Gastroesophageal sphincter (tissue), 4 donors: ENCODE measurements at places on chromosomes 1 and 21. TPM values are rescaled to one million over a fixed set of nuclear protein-coding genes. Genes with fewer than 3 reads are reported as not detected.
A peak's percentile ranks its signal among the peaks of the same experiment; 100 is the strongest.

Gene C1orf146
- not detected for total RNA-seq

Gene LRRC39
- 1.6 TPM for total RNA-seq

Gene ANGPTL3
- total RNA-seq: not detected

Gene MX2
- 16.3 TPM for total RNA-seq

Gene SAMD11
- 21.2 TPM for total RNA-seq

Gene TRIM63
- 1.3 TPM for total RNA-seq

GRCh38 chr1:215600258-215600792 lies 33.2 kb downstream of the KCTD3 start:
- no peak for ATAC-seq

DNA sequence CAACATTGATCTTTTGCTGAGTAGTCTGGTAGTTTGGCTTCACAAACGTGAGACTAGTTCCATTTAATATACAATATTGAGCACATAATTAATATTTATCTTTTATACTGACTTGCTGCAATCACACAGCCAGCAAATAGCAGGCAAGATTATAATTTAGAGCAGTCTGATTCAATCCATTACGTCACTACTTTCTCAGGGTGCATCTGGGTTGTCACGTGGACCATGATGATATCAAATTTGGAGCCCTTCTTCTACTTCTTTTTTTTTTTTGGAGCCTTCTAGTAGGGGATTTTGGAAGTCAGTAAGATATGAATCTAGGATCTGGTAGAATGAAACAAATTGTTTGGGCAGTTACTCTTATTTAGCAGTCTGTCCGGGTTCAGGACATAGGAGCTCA lies 100.6 kb upstream of the SLC5A9 start:
- no peak for ATAC-seq

GRCh38 chr21:17613242-17613676 lies 558 bp upstream of the BTG3 start:
- peak; percentile 30 for ATAC-seq

GRCh38 chr1:186772228-186772627 lies 56.5 kb upstream of the PLA2G4A start:
- no peak for ATAC-seq

GRCh38 chr1:11355559-11356475 lies 82.8 kb downstream of the UBIAD1 start:
- ATAC-seq: no peak

- no peak for ATAC-seq
Observed at GRCh38 chr1:155170101-155170785, 2.9 kb downstream of the KRTCAP2 start.

DNA sequence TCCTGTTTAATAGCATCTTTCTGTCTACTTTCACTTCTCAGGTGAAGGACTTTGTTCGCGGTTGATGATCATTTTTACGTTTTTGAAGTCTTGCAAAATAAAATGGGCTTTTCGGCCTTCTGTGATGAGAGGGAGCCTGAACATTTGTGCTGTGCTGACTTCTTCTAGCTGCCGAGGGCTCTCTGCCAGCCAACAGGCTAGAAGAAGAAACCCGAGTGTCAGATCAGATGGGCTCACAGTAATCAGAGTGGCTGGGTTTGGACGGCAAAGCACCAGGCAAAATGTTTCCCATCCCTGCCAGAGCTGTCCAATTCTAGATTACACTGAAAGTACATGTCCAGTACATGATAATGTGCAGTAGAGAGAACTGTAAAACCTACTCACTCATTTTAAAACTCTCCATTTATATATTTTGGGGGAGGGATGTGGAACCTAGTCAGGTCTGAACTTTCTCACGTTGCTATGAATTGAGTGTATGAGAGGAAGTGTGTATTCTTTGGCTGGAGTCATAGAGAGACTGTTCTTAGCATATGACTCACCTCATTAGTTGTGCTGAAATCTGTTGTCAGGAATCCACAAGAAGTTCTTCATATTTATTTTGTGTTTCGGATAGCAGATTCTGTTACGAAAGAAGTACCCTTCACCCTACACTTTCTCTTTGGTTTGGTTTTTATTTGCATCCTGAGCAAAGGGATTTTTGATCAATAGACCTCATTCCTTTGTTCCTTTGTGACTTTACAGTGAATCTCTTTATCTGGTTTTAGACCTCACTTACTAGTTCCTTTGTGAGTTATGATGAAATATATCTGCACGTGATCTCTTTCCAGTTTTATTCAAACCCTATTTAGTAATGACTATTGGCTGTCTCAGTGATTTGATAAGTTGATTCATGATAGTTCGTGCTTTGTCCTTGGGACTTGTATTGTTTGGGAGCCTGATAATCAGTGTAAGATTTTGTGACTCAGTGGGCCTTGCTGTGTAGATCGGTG lies 4.8 kb downstream of the ATP1A1 start:
- peak; percentile 63 for ATAC-seq

GRCh38 chr1:3453203-3453761 lies 1.2 kb upstream of the ARHGEF16 start:
- ATAC-seq: peak; percentile 64

GRCh38 chr1:151763990-151764389 lies 694 bp upstream of the MRPL9 start:
- no peak for ATAC-seq

DNA sequence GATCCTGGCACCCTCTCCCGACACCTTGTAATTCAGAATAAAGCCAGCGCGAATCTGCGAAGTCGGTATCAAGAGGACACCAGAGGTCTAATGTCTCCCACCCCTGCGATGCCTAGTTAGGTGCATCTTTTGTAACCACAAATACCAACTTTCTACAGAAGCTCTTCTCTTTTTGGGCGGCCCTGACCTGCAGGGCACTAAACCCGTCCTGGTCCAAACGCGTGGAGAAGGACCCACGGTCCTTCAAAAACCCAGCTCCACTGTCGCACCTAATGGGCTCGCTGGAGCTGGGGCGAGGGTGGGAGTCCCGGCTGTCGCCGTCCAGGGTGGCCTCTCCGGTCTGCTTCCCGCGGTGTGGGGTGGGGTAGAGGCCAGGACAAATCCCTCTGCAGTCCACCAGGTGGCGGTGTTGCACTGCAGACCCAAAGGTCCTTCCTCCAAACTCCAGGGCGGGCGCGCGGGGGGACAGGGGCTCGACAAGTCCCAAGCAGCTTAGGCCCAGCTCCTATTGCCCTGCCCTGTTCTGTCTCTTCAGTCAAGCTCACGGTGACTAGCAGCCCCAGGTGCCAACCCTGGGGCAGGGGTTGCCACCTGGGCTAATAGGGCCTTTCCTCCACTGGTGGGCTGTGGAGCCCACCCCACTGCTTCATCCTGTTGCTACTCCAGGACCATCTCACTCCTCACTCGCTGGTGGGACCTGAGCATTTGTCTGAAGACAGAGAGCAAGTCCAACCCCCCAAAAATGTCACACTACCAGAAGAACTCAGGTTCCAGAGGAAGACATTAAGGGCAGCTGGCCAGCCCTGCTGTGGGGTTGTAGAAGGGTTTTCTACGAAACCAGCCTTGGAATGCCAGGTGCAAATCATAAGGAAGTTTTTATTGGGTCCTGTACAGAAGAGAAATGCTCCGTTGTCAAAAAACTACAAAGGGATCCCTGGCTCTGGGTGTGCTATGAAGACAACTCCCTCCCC lies 2.8 kb downstream of the HES3 start:
- peak; percentile 71 for ATAC-seq

GRCh38 chr1:92820551-92820950 lies 11.3 kb upstream of the RPL5 start:
- no peak for ATAC-seq

DNA sequence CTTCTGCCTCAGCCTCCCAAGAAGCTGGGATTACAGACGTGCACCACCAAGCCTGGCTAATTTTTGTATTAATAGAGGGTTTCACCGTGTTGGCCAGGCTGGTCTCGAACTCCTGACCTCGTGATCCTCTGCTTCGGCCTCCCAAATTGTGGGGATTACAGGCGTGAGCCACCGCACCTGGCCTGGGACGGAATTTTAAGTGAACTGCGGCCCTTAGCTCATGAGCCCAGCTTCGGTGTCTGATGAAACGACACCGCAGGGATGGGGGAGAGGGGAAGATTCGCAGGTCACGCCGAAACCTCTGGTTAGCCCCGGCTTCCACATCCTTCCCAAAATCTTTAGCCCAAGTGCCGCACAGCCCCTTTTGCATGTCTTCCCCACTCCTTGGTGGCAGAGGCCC lies 39.1 kb downstream of the LRRC3 start:
- ATAC-seq: no peak

DNA sequence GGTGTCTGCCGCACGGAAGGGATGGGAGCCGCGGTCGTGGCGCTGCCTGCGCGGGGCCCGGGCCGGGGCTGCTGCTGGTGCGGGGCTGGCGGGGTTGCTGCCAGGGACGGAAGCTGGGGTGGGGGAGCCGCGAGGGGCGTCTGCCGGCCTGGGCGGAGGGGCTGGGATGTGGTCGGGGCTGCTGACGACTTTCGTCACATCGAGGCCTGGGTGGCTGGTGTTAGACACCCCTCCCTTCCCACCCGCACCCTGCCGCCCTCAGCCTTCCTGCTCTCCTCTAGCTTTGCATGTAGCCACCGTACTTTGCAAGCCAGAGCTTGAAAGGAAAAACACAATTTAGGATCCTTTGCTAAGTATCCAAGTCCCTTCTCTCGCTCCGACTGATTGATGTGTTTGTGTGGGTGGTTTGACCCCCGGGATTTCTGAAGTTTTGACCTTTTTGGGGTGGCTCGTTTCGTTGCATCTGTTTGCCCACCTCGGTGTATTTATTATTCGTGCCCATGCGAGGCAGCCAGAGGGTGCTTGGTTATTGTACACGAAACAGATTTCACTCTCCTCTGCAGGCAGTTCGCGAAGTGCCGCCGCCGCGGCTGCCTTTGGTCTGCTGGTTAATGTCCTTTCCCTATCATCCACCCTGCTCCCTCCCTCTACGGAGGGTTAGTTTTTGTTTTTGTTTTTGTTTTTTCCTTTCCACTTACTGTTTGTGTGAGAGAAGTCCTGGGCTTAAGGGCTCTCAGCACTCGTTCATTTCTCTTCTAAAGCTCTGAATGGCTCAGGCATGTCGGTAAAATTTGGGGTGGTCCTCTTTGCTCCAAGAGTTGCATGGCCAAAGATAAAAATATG lies 868 bp downstream of the C1orf21 start:
- no peak for ATAC-seq

GRCh38 chr21:32248571-32249461 lies 30.0 kb downstream of the MIS18A start:
- ATAC-seq: no peak

DNA sequence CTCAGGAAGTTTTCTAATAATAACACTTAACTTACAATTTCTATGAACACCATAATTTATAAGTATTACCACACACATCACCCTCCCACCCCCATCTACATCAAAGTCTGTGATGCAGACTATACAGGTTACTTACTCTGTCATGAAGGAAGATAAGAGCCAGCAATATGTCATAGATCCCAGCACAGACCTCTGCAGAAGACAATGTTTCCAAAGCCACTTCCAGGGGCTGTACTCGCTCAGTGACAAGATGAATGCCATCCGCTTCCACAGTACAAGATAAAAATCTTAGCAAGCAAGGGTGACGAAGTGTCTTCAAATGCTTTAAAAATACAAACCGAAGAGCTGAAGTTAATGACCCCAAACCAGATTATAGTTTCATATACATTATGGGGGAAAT lies 15.2 kb downstream of the SCYL3 start:
- ATAC-seq: no peak

- no peak for ATAC-seq
Observed at GRCh38 chr1:43668956-43669355, 19.0 kb downstream of the KDM4A start.

DNA sequence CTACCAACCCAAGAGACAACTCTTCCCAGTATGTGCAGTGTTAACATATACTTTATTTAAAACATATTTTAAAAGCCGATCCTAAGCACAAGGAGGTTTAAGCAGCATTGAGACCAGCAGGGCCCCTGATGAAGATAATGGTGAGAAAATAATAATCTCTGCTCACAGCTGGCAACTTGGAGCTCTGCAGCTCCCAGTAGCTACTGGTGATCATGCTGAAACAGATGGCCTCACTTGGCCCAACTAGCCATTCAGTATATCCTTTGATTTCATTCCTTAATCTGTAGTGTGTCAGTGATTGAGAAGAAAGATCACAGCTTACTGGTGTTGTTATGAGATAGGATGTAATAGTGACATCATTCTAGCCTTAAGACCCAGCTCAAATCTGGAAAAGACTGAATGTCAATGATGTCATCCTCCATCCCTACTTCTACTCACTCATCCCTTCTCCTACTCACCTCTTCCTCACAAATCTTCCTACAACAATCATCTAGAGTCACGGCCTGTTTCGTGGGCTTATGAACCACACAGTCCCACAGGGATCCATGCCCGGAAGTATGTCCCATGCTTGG lies 817.9 kb downstream of the PLA2G4A start:
- ATAC-seq: no peak

DNA sequence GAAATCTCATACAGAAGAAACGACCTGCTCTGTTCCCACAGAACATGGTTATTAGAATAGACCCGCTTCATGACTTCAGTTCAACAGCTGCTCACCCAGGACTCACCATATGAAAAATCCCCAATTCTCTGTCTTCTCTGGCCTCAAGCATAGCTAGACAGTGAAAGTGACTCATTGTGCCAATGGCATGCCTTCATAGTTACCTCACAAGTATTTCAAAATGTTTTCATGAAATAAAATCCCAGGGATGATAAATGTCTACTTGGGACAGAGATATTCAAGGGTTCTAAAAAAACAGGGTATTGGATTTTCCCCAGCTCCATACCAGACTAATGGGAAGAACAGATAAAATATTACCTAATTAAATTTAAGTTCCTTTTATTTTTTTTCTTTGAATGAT lies 82.3 kb downstream of the NOTCH2 start:
- ATAC-seq: peak; percentile 95
